ENCODE measurements at places on chromosomes 3 and 15.

- no peak for DNase-seq
Observed at GRCh38 chr15:53875711-53876110, 102.5 kb upstream of the UNC13C start.

GRCh38 chr3:146414010-146414409, 55.4 kb downstream of the PLSCR2 start:
- DNase-seq: no peak

GRCh38 chr3:117128872-117129271, 419.3 kb downstream of the TUSC7 start:
- DNase-seq: no peak

DNA sequence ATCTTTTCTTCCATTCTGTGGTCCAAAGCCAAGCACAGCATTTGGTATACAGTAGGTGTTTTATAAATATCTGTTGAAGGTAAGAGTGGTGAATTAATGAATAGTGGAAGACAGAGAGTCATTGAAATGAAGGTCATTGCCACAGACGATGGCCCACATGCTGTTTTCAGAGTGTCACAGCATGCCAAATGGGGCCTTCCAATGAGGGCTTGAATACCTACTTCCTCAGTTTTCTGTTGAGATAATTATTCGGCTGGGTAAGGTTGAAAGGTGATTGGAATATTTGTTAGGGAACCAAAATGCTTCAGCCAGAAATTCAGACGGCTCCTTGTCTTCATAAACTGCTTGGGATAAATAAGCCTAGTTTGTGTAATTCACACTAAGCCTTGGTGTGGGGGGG, 205.3 kb upstream of the TBL1XR1 start:
- no peak for DNase-seq
